ENCODE measurements at places on chromosomes 13 and 19. TPM values are rescaled to one million over a fixed set of nuclear protein-coding genes. Genes with fewer than 3 reads are reported as not detected.

GRCh38 chr13:99182439-99182838 is 18.2 kb upstream of the UBAC2 start:
- peaks cover 6% of the 10 kb centered on the region for H3K4me1 ChIP-seq
- no peak overlapping the region for H3K27ac ChIP-seq
- no peak overlapping the region for H3K4me3 ChIP-seq
- no peaks in the 10 kb centered on the region for H3K36me3 ChIP-seq

RPL36 gene
- 1,569 TPM for total RNA-seq

CIRBP gene
- 362 TPM for total RNA-seq

RETN gene
- total RNA-seq: not detected

DNA sequence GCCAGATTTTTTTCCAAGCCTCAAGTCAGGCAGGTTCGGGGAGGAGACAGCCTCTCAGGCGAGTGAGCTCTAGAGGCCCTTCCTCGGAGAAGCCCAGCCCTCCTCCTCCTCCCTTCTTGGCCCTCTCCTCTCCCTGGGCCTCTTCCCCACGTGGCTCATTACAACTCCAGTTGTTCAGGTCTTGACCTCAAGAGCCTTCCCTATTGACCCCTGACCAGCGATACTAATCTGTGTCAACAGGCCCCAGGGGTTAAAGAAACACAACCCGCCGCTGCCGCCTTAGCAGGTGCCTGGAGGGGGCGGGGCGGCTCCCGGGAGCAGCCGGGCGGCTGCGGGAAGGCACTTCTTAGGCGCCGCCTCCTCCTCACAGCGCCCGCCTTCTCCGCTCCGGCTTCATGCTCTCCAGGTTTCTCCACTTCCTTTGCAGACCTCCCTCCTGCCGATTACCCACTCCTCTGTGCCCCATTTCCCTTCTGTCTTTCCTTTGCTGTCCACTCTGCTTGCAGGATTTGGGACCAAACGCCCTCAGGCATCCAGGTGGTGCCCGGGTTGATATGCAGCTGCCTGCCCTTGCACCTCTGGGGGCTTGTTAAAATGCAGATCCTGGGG is 51.0 kb downstream of the LYL1 start:
- peak; percentile 63 for DNase-seq
- H3K4me3 ChIP-seq: peak overlapping the region; percentile 10
- peaks cover 48% of the 10 kb centered on the region for H3K4me1 ChIP-seq
- no peak overlapping the region for H3K27ac ChIP-seq
- H3K27me3 ChIP-seq: no peaks in the 10 kb centered on the region
- peaks cover 4% of the 10 kb centered on the region for H3K36me3 ChIP-seq

FPR2 gene
- not detected for total RNA-seq

CYP2A7 gene
- total RNA-seq: not detected

DNA sequence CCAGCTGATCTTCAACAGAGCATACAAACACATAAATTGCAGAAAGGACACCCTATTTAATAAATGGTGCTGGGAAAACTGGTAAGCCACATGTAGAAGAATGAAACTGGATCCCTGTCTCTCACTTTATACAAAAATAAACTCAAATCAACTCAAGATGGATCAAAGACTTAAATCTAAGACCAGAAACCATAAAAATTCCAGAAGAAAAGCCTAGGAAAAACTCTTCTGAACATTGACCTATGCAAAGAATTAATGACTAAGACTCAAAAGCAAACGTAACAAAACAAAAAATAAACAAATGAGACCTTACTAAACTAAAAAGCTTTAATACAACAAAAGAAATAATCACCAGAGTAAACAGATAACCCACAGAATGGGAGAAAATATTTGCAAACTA is 74.5 kb upstream of the ABCC4 start:
- H3K4me1 ChIP-seq: peaks cover 5% of the 10 kb centered on the region
- H3K4me3 ChIP-seq: no peak overlapping the region
- H3K27me3 ChIP-seq: peaks cover 14% of the 10 kb centered on the region
- H3K36me3 ChIP-seq: no peaks in the 10 kb centered on the region

DNA sequence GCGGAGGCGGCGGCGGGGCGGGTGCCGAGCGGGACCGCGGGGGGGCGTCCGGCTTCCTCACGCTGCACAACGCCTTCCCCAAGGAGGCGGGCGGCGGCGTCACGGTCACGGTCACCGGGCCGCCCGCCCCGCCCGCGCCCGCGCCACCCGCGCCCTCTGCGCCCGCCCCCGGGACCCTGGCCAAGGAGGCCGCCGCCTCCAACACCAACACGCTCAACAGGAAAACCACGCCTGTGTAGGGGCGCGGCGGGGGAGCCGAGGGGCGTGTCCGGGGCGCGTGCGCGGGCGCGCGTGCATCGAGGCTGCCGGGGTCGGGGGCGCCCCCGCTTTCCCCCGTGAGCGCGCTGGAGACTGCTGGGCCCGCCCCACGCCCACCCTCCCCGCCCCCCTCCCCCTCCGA is 8.8 kb upstream of the CACNG6 start:
- H3K27me3 ChIP-seq: peaks cover 16% of the 10 kb centered on the region
- H3K4me3 ChIP-seq: no peak overlapping the region
- H3K36me3 ChIP-seq: no peaks in the 10 kb centered on the region
- no peak for DNase-seq
- no peak overlapping the region for H3K27ac ChIP-seq
- peaks cover 20% of the 10 kb centered on the region for H3K4me1 ChIP-seq

DNA sequence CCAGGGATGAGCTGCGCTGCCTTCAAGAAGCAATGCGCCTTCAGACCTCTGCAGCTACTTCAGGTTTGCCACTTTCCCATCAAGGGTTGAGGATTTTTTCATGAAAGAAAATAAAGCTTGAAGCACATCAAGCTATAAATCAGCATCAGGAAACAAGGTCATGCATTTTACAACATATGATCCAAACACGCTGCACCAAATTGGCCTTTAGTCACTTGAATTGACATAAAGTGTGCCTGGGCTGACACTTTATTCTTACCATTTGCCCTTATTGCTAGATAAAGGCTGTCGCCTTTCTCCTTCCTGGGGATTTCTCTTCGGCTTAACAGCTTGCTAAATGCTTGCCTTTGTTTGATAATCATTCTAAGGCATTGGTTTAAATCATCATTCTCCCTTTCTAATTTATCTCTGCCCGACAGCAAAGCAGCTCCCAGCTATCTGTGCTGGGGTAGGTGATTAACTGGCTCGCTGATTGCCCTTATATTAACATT is 87.7 kb downstream of the LHFPL6 start:
- DNase-seq: no peak
- peaks cover 14% of the 10 kb centered on the region for H3K4me1 ChIP-seq
- H3K36me3 ChIP-seq: no peaks in the 10 kb centered on the region
- H3K27me3 ChIP-seq: no peaks in the 10 kb centered on the region
- no peak overlapping the region for H3K4me3 ChIP-seq

GRCh38 chr13:100304229-100304628 is 215.3 kb downstream of the PCCA start:
- peaks cover 18% of the 10 kb centered on the region for H3K36me3 ChIP-seq
- no peak overlapping the region for H3K27ac ChIP-seq
- no peaks in the 10 kb centered on the region for H3K27me3 ChIP-seq
- no peak overlapping the region for H3K4me3 ChIP-seq
- no peak for DNase-seq
- no peaks in the 10 kb centered on the region for H3K4me1 ChIP-seq

RFX1 gene
- total RNA-seq: 16.8 TPM

ZBTB32 gene
- total RNA-seq: not detected

GRCh38 chr13:40306817-40307216 is 359.6 kb downstream of the FOXO1 start:
- no peak overlapping the region for H3K27ac ChIP-seq
- no peak overlapping the region for H3K4me3 ChIP-seq
- no peaks in the 10 kb centered on the region for H3K4me1 ChIP-seq
- no peaks in the 10 kb centered on the region for H3K36me3 ChIP-seq
- no peaks in the 10 kb centered on the region for H3K27me3 ChIP-seq

CYP4F12 gene
- 0.56 TPM for total RNA-seq

FCER2 gene
- total RNA-seq: not detected

S1PR5 gene
- not detected for total RNA-seq

- peak; percentile 95 for DNase-seq
- no peak overlapping the region for H3K4me3 ChIP-seq
- no peaks in the 10 kb centered on the region for H3K27me3 ChIP-seq
- no peak overlapping the region for H3K27ac ChIP-seq
Observed at GRCh38 chr19:45164577-45165335, 4.0 kb upstream of the NKPD1 start.

ZNF491 gene
- not detected for total RNA-seq

SLC1A6 gene
- total RNA-seq: not detected

PEX11G gene
- total RNA-seq: 6.4 TPM

GRCh38 chr13:26861941-26862340 is 101.4 kb upstream of the GPR12 start:
- H3K27ac ChIP-seq: no peak overlapping the region
- no peak overlapping the region for H3K4me3 ChIP-seq
- peak; percentile 23 for DNase-seq
- H3K27me3 ChIP-seq: peaks cover 44% of the 10 kb centered on the region

DNA sequence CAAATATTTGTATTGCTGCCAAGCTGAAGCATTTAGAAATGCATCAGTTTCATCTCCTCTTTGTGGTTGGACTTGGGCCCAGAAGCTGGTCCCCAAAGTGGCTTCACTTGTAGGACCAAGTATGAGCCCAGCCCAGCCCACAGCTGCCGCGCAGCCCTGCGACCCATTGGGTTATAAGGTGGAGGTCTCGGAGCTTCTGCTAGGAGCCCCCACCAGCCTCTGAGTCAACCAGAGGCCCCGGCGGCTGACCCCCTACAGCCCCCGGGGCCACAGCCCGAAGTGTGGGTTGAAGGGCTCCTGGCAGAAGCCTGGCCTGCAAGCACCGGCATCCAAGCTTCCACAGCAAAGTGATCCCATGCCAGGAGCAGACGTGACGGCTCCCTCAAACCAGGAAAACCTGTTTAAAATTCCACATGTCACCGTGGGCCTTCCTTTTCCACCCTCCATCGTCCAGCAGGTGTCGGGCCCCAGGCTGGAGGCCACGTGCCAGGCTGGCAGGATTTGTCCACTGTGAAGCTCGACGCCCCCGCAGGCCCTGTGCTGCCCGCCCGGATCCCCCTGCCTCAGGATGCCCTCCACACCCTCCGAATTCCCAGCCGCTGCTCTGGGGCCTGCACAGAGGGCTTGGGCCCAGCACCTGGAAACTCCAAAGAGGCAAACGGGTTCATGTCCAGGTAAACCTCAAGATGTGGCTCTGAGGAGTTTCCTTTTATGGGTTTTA is 54.7 kb downstream of the C13orf46 start:
- peaks cover 3% of the 10 kb centered on the region for H3K4me1 ChIP-seq
- peaks cover 10% of the 10 kb centered on the region for H3K36me3 ChIP-seq
- no peak overlapping the region for H3K27ac ChIP-seq

TMEM272 gene
- total RNA-seq: not detected

DNA sequence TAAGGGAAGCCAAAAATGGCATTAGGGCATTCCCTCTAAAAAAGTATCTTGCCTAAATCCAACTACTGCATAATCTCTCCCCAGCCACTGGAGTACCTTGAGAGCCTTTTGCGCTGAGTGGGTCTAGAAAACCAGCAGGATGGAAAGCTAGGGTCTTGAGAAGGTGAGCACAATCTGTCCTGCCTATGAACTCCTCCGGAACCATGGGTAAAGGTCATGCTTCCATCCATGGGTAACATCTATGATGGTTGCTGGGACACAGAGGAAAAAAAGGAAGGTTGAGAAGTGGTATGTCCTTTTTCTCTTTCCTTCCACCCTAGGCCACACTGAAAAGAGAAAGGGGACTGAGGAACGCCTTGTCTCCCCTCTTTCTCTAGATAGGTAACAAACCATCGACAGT is 52.4 kb downstream of the ZNF676 start:
- no peak overlapping the region for H3K27ac ChIP-seq
- peak; percentile 30 for DNase-seq
- no peaks in the 10 kb centered on the region for H3K4me1 ChIP-seq
- H3K4me3 ChIP-seq: no peak overlapping the region

DNA sequence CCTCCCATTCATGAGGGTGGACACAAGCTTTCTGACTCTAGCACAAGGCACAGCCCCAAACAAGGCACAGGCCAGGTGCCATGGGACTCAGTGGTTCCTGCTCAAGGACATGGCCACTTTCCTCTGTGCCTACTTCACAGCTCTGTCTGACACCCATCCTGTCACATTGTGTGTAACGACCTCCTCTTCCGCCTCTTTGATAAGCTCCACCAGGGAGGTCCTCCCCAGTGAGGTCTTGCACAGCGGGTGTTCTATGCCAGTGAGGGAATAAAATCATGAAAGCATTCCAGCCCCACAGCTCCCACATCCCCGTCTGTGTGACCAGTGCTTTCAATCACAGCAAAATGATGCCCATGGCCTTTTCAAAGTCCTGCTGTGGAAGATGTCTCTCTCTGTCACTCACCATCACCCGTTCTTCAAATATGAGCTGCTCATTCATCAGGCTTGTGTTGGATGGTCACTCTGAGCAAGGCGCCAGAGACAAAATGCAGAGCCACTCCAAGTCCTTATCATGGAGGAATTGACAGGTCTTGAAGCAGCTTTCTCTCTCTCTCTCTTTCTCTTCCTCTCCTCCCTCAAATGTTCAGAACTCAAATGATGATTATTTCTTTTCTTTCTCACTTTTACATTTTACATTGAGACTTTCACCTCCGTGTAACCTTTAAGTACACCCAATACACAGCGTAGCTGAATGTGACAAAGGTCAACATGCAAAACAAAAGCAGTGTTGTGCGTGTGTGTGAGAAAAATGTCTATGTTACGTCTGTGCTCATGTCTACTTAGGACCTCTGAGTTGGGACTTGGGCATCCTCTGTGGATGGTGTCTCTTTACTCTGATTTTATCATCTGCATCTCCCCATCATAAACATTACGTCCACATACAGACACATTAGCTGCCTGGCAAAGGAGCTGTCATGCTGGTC is 8.0 kb upstream of the SPATA13 start:
- H3K27ac ChIP-seq: no peak overlapping the region
- no peaks in the 10 kb centered on the region for H3K27me3 ChIP-seq
- no peaks in the 10 kb centered on the region for H3K36me3 ChIP-seq
- no peak overlapping the region for H3K4me3 ChIP-seq
- H3K4me1 ChIP-seq: peaks cover 15% of the 10 kb centered on the region
- no peak for DNase-seq

DNA sequence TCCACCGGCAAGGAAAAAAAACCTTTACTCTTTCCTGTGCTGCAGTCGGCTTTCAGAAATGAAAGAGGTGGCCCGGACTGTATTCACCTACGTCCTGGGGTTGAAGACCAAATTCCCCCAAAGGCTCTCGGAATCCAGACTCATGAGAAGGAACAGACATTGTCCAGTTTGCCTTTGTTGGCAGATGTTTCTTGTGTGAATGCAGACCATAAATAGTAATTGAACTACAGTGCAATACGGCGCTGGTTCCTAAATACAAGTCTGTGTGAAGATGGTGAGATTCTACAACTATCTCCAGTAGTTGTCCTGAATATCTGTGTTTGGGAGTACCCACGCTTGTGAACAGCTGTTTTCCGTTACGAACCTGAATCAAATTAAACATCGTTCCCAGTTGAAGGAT is 11.2 kb upstream of the PTOV1 start:
- no peak overlapping the region for H3K4me3 ChIP-seq
- H3K4me1 ChIP-seq: peaks cover 4% of the 10 kb centered on the region
- H3K27me3 ChIP-seq: no peaks in the 10 kb centered on the region
- H3K27ac ChIP-seq: no peak overlapping the region

PSG2 gene
- not detected for total RNA-seq

DNA sequence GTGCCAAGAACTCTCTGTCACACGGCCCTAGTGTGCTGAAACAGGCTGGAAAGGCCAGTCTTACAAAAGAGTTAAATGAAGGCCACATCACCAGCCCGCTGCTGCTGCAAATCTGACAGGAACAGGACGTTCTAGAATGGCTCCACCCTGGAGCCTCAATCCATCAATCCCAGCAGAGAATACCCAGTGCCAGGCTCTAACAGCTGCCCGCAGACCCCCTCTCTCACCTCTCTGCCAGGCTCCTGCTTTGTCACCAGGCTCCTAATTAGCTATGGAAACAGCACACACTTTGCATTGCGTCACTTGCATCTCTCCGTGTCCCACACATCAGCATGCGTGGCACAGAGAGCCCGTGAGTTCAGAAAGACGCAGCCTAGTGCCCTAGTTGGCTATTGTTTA is 314.1 kb downstream of the FOXO1 start:
- peak; percentile 51 for DNase-seq
- H3K4me3 ChIP-seq: peak overlapping the region; percentile 51
- no peaks in the 10 kb centered on the region for H3K27me3 ChIP-seq

SLC25A41 gene
- total RNA-seq: not detected
